ENCODE measurements at places on chromosomes 3 and 15.

GRCh38 chr3:131386429-131387165 is 5.0 kb downstream of the NUDT16 start:
- no peak for DNase-seq

- no peak for DNase-seq
These were observed 70.7 kb upstream of the KCNMB2 start for GRCh38 chr3:178465260-178466180.

- peak; percentile 27 for DNase-seq
These were observed 18.6 kb upstream of the TICRR start for GRCh38 chr15:89556413-89557262.

DNA sequence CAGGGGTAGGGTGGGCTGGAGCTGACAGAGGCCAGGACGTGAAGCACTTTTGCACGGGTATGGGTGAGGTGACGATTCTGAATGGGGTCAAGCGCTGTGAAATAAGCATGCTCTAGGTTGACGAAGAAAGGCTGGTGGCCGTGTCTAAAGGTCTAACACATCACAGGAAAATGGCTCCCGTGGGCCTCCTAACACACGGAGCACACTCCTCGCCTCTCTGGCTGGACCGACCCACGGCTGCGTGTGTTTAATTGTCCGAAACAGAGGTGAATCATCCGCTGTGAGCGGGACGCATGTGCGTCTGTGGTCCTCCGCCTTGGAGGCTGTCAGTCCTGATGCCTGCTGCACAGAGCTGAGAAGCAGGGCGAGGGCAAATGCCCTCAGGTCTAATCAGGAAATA is 130.6 kb downstream of the NSMCE3 start:
- DNase-seq, result no peak

- DNase-seq, result peak; percentile 15
These were observed 5.5 kb downstream of the MELTF start for GRCh38 chr3:197023998-197024651.

- DNase-seq, result no peak
These were observed 610.2 kb upstream of the ROBO2 start for GRCh38 chr3:76429581-76430177.

- DNase-seq, result no peak
These were observed 58.9 kb downstream of the CMTM8 start for GRCh38 chr3:32297366-32297765.

GRCh38 chr3:146747928-146748327 is 142.8 kb upstream of the PLSCR5 start:
- DNase-seq, result no peak

GRCh38 chr3:102361101-102361500 is 73.7 kb upstream of the ZPLD1 start:
- DNase-seq, result no peak

GRCh38 chr15:84552896-84553295 is 47.9 kb upstream of the ZSCAN2 start:
- DNase-seq, result no peak
